ENCODE measurements at places on chromosomes 5 and 9.

GRCh38 chr5:14277385-14278320 is 134.5 kb downstream of the TRIO start:
- no peak for DNase-seq

GRCh38 chr5:7269591-7270274 is 126.2 kb upstream of the ADCY2 start:
- no peak for DNase-seq

DNA sequence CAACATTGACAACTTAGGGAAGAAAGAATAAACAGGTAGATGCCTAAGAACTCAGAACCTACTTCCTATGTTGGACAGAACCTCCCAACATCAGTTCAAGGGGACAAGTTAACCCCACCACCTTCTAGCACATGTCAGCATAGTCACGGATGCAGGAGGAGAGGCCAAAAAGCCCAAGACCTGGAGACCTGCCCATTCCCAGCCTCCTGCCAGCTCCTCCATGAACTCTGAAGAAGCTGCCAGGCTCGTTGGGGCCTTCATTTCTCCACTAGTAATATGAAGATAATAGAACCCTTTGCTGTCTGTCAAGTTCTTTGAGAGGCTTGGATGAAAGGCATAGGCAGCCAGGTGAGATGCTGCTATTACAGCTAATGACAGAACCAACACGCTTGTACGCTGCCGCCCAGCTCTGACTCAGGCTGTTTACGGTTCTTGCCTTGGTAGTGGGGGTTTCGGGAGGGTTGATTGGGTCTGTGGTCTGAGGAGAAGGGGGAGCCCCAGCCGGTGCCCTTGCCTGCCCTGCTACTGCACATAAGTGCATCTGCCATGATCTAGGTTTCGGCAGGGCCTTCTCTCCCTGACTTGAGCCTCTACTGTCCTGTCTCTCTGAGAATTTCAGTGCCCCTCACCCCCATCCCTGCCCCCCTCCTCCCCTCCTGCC is 82.2 kb downstream of the NRG2 start:
- DNase-seq = no peak

- no peak for DNase-seq
These were observed 7.8 kb upstream of the GDA start for GRCh38 chr9:72141484-72141883.

DNA sequence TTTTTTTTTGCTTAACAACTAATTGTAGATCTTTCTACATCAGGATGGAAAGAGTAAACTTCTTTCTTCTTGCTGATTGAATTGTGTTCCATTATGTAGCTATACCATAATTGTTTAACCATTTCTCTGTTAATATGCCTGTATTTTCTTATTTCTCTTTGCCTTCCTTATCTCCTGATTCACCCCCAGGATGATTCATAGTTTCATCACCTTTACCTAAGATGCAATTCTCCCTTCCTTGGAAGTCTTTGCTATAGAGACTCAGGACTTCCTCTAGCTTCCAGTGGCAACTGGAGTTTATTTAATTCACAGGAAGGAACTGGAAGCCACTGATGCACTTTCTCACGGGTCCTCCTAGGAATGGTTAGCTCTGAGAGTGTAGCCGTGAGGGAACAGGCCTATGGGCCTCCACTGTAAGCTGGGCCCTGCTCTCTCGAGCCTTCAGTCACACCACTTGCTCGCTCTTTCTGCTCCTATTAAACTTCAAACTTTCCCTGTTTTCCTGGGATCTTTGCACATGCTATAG is 83.1 kb downstream of the FGF1 start:
- no peak for DNase-seq

- DNase-seq = no peak
These were observed 1.1 kb downstream of the HEXB start for GRCh38 chr5:74685979-74686631.

- DNase-seq = no peak
These were observed 471.8 kb downstream of the KDM4C start for GRCh38 chr9:7229571-7229970.

- no peak for DNase-seq
These were observed 4.5 kb downstream of the NOXA1 start for GRCh38 chr9:137427454-137428310.

DNA sequence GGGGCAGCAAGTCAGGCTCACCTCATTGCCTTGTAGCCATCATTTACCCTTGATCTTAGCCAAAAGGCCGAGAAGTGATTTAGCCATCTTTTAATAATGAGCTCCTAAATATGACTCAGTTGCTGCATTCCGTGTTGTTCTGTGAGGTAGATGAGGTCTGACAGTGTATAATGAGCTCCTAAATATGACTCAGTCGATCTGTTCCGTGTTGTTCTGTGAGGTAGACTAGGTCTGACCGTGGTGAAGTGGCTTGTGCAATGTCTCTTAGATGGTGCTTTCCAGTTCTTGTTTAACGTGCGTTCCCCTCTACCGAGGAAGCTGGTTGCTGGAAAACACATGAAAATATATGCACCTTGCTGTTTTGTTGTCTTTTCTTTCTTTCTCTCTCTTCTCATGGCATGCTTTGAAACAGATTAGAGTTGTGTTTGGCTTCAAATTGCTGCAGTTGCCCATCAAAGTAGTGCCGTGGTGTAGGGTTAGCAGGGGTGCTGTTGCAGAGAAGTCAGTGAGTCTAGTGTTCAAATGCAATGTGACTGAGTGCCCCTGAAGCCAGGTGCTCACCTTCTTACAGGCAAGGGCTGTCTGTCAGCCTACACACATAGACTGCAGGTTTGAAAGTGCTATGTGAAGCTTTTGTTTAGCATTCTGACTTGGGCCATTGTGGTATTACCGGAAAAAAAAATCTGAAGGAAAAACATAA is 118.6 kb downstream of the KDM4C start:
- DNase-seq = no peak

DNA sequence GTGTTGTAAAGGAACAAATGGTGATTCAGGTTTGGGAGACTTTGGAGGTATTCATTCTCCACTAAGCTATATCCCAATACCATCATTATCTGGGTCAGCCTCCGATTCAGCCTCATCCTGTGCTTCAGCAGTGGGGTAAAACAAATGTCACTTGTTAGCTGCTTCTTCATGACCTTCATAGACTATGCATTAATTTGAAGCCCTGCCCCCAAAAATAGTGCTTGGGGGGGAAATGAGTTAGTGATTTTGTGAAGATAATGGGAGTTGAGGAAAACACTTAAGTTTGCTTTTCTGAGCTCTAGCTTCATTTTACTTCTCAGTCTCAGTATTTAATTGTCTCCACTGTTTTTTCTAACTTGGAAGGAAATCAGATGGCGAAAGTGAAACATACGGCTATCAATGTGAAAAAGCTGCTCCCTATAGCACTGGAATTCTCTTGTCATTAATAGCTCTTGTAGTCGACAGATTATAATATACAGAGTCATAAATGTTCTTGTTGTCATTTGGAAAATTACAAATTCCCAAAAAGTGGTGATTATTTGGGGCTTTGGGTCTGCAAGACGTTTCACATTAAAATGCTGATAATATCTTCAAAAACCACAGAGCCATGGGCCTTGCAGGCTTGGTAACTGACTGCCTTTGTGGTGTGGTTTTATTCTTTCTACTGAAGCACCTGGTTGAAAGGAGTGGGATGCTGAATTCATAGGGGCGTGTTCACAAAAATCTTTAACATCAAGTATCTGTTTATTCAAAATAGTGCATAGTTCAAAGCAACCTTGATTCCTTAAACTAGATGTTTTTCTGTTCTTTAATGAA is 40.0 kb downstream of the PIK3R1 start:
- DNase-seq = no peak

GRCh38 chr5:156391139-156391538 is 64.2 kb downstream of the SGCD start:
- no peak for DNase-seq

- no peak for DNase-seq
These were observed 303.2 kb downstream of the ACTL7B start for GRCh38 chr9:108552459-108553040.

DNA sequence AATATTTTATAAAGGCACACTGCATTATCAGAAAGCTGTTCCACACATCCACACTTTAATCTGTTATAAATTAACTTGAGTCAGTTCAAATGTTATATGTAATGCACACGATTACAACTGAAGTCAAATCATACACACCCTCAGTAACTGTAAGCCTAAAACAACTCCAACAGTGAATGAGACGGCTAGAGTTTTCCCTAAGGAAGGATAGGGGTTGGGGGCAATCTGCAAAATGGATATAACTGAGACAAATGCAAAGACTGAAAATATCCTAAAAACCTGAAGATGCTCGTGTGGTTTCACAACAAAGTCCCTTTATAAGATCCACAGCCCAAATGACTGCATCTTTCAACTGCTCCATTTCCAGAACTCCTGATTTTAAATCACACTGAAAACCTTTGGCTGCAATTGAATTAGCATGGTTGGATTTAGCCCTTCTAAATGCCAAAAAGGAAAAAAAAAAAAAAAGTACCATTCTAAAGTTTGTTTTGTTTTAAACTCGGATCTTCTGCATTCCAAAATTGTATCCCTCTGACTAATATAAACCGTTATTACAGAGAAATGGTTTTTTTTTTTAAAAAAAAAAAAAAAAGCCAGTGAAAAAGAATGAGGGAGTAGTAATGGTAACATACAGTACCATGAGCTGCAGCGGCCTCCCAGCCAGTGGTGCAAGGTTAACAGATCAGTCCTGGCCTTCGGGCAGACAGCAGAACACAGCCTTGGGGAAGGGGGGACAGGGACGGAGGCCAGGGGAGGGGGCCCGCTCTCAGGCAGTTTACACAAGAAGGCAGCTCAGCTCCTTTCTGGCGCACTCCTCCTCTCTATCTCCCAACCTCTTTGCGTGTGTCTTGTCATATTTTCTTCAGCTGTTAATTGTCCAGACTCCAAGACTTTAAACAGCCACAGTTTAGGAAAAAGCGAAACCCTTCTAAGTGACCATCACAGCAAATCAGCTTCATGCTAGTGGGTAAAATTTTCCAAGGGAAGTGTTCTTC is 166.1 kb downstream of the BNC2 start:
- no peak for DNase-seq

DNA sequence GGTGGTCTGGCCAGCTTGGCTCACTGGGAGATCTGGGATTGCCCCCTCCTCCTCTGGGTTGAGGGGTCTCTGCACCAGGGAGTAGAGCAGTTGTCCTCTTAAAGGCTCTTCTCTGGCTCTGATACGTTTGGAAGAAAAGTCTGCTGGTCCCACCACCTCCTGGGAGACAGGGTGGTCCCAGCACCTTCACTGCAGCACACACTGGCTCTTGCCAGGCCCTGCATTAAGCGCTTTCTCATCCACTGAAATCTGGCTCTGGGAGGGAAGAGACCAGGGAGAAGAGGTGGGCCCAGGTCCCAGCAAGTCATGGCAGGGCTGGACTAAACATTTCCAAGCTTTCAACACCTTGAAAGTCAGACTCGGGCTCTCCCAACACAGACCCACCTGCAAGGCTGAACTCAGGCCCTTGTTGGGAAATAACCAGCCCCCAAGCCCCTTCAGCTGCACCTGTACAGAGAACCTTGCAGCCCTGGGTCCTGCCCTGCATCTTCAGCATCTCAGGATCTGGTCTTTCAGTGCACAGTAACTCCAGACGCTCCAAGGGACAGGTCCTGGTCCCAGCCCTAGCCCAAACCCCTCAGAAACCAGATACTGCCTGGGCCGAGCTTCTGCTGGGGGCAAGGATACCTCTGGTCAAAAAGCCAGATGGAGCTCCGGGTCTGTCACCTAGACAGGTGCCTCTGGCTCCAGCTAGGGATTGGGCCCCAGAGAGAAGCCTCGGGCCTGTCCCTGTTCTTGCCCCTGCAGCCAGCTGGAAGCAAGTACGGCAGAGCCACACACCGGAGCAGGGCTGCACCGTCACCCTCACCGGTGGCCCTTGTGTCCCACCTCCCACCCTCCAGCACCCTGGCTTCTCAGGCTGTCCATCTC is 134.5 kb downstream of the DAB2IP start:
- no peak for DNase-seq

DNA sequence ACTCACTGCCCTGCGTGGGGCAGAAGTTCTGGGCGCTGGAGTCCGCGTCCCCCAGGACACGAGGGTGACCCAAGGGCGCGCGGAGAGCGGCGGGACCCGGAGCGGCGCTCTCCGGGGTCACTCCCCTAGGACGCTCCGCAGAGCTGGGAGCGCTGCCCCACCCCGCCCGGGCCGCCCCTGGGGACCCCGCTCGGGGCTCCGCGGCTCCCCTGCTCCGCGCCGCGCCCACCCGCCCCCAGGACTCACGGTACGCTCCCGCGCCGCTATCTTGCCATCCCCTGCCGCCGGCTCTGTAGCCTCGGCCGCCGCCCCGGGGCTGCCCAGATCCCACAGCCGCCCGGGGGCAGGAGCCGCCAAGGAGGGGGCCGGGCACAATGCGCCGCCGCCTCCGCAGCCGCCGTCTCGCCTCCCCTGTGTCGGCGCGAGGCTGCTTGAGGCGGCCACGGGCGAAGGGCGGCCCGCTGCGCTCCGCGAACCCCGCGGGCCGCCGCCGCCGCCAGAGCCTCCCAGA is 303 bp downstream of the LIFR start:
- DNase-seq = no peak

DNA sequence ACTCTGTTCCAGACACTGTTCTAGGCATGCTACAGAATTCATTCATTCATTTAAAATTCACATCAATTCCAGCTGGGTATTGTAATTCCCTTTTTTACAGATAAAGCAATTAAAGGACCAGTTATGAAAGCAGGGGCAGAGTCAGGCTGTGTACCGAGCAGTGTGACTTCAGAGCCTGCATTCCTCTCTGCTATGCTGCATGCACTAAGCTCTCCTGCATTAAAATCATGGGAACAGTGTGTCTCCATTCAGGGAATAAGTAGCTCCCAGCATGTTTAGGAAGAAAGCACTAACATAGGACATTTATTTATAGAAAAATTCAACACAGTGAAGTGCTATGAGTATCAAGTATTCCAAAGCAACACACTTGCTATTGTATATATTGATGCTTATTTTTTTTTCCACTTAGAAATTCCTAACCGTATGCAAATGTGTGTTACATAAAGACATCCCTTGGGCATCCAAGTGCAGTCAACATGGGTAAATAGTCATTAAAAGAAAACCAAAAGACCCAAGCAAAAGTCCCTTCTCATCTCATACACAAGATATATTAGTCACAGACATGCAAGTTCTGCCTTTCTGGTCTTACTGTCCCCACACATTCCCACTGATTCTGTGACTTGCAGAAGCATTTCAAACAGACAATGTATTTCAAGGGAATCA is 173.7 kb downstream of the GABRB2 start:
- no peak for DNase-seq

- no peak for DNase-seq
These were observed 172.8 kb upstream of the PITX1 start for GRCh38 chr5:135206862-135207261.

DNA sequence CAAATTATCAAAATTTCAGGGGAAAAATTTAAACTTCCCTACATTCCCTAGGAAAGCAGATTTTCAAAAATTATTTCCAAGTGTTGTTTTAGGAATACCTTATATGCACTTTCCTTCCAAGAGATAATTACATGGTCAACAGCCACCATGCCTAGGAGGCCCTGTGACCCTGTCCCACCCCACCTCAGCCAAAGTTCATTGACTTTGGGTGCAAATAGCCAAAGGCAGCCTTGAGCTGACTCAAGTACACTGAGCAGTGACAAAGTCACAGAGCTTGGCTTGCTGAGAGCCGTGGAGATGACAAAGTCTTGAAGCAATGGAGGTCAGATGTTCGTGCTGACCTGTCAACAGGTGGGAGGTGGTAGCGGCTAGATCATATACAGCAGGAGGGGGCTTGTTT is 24.3 kb upstream of the FBP1 start:
- no peak for DNase-seq

GRCh38 chr5:36150676-36151433 is 832 bp downstream of the LMBRD2 start:
- DNase-seq = peak; percentile 50

GRCh38 chr5:158731014-158731413 is 368.7 kb downstream of the EBF1 start:
- DNase-seq = no peak

- no peak for DNase-seq
These were observed 116.6 kb upstream of the STARD4 start for GRCh38 chr5:111628901-111629300.

Measured in stimulated activated CD4-positive, alpha-beta T cell treated with anti-CD3 and anti-CD28 coated beads, Interleukin-4, amount 100 ng/mL, for 1 hour (primary cell).